ENCODE measurements at places on chromosomes 1 and 21.

- H3K36me3 ChIP-seq, result peaks cover 3% of the 10 kb centered on the region
- H3K27me3 ChIP-seq, result no peaks in the 10 kb centered on the region
- DNase-seq, result peak; percentile 75
- H3K4me1 ChIP-seq, result no peaks in the 10 kb centered on the region
Observed at GRCh38 chr1:151372058-151372934, at the start of gene SELENBP1. SELENBP1 (minus strand) TSS chr1:151372705; CDS start chr1:151372641, 64 bp downstream.

DNA sequence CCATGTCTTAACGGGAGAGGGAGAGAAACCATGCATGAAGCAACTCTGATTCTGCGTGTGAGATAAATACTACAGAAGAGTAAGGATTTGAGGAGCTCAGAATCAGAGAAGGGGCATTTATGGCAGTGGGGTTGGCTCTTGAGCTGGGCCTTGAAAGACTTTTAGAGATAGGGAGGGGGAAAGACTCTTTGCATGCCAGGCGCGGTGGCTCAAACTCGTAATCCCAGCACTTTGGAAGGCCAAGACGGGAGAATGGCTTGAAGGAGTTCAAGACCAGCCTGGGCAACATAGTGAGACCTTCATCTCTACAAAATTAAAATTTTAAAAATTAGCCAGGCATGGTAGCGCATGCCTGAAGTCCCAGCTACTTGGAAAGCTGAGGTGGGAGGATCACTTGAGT lies 672 bp downstream of the ARMH1 start:
- DNase-seq, result no peak
- H3K36me3 ChIP-seq, result peaks cover 2% of the 10 kb centered on the region
- no peaks in the 10 kb centered on the region for H3K27me3 ChIP-seq
- peak overlapping the region; percentile 83 for H3K4me3 ChIP-seq
- H3K27ac ChIP-seq, result no peak overlapping the region

DNA sequence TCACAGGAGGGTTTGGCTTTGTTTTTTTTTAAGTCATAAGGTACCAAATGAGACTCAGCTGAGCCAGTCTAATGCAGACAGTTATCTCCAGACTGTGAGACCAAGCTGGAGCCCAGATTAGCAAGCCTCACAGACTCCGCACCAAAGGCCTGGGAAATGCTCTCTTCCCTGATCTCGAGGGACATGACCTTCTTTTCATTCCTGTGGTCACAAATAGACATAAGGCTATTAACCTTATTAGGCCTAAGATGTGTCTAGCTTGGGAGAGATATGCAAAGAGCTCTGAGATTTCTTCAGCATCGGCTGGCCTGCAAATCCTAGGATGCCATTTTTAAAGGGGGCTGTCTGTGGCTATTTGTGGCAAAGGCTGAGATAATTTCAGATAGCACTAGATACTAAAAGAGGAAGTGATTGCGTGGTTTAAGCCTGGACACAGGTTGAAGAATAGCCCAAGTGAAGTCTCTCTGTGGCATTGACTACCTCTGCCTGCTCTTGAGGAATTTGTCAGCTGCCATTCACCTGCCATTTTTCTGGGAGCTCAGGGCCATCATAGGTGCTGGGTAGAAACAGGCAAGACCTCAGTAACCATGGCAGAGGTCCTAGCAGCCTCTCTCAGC lies 301.3 kb downstream of the SIPA1L2 start:
- no peak for DNase-seq
- peaks cover 22% of the 10 kb centered on the region for H3K36me3 ChIP-seq
- H3K4me1 ChIP-seq, result no peaks in the 10 kb centered on the region
- H3K27me3 ChIP-seq, result no peaks in the 10 kb centered on the region

DNA sequence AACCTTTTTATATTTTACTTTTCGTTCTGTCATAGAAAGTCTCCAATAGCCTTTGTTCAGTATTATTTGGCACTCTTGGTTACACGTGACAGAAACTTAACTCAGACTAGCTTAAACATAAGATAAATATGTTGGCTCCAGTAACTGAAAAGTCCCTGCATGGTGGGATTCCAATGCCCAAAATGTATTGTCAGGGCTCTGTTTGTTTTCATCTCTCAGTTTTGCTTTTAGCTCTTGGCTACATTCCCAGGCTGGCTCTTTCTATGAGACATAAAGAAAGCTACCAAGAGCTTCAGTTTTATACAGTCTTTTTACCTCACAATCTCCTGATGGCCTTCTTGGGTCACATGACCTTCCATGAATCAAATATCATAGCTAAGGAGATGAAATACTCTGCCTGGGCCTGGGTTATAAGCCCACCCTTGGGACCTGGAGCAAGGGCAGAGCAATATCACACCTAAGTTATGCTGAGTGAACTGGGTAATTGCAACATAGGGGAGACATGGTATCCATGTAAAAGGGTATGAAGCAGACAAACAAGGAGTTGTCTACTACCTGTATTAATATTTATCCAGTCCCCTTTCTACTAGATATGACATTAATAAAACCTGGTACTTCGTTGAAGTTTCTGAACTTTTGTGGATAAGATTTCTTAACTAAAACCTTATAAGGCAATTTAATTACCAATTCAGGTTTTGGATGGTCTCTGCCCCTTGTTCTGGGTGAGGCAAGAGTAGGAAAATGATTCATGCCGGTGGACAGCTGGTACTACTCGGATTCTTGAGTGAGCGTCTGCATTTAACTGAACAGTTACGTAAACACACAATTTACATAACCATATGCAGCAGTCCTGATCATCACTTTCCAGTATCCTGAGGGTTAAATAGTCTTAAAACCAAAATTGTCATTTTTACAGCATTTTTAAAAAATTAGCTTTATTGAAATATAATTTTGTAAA lies 442.3 kb downstream of the GPATCH2 start:
- peaks cover 6% of the 10 kb centered on the region for H3K36me3 ChIP-seq
- no peak for DNase-seq
- H3K27ac ChIP-seq, result no peak overlapping the region
- H3K27me3 ChIP-seq, result no peaks in the 10 kb centered on the region

GRCh38 chr1:232899839-232900238 lies 50.6 kb upstream of the NTPCR start:
- H3K27me3 ChIP-seq, result no peaks in the 10 kb centered on the region
- no peak for DNase-seq
- H3K4me1 ChIP-seq, result peaks cover 2% of the 10 kb centered on the region
- H3K27ac ChIP-seq, result no peak overlapping the region

- no peaks in the 10 kb centered on the region for H3K27me3 ChIP-seq
- H3K27ac ChIP-seq, result no peak overlapping the region
- peaks cover 6% of the 10 kb centered on the region for H3K36me3 ChIP-seq
- H3K4me3 ChIP-seq, result no peak overlapping the region
- no peaks in the 10 kb centered on the region for H3K4me1 ChIP-seq
Observed at GRCh38 chr1:243572940-243573339, 277.1 kb downstream of the AKT3 start.

DNA sequence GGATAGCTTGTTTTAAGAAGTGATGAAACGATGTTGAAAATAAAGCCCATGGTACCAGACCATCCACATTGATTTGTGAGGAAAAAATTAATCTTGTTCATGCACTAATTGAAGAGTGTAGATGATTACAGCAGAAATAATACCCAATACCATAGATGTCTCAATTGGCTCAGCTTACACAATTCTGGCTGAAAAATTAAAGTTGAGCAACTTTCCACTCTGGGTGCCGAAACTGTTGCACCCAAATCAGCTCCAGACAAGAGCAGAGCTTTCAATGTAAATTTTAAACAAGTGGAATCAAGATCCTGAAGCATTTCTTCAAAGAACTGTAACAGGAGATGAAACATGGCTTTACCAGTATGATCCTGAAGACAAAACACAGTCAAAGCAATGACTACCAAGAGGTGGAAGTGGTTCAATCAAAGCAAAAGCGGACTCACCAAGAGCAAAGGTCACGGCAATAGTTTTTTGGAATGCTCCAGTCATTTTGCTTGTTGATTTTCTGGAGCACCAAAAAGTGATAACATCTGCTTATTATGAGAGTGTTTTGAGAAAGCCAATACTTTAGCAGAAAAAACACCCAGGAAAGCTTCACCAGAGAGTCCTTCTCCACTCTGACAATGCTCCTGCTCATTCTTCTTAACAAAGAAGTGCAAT lies 16.1 kb upstream of the KCNA3 start:
- H3K4me3 ChIP-seq, result no peak overlapping the region
- H3K4me1 ChIP-seq, result no peaks in the 10 kb centered on the region
- no peaks in the 10 kb centered on the region for H3K27me3 ChIP-seq

DNA sequence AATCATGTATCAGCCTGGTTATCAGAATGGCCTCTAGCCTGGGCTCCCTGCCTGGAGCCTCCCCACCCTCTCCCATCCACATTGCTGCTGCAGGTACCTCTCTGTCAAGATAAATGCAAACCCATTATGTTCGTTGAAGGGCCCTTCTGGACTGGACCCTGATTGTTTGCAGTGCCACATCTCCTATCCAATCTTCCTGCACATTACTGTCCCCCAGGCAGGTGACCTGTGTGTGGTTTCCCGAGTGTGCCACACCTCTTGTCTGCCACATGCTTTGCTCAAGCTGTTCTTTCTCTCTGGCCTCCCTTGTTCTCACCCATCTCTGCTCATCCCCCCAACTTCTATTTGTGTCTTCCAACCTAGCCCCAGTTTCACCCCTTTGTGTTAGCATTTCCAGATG lies 32.4 kb downstream of the IER5 start:
- H3K27me3 ChIP-seq, result no peaks in the 10 kb centered on the region
- H3K4me3 ChIP-seq, result no peak overlapping the region
- H3K36me3 ChIP-seq, result no peaks in the 10 kb centered on the region
- H3K4me1 ChIP-seq, result no peaks in the 10 kb centered on the region

GRCh38 chr1:162548170-162548569 lies 13.4 kb upstream of the UAP1 start:
- no peaks in the 10 kb centered on the region for H3K4me1 ChIP-seq
- H3K36me3 ChIP-seq, result peaks cover 3% of the 10 kb centered on the region
- no peaks in the 10 kb centered on the region for H3K27me3 ChIP-seq
- DNase-seq, result no peak
- H3K27ac ChIP-seq, result no peak overlapping the region

DNA sequence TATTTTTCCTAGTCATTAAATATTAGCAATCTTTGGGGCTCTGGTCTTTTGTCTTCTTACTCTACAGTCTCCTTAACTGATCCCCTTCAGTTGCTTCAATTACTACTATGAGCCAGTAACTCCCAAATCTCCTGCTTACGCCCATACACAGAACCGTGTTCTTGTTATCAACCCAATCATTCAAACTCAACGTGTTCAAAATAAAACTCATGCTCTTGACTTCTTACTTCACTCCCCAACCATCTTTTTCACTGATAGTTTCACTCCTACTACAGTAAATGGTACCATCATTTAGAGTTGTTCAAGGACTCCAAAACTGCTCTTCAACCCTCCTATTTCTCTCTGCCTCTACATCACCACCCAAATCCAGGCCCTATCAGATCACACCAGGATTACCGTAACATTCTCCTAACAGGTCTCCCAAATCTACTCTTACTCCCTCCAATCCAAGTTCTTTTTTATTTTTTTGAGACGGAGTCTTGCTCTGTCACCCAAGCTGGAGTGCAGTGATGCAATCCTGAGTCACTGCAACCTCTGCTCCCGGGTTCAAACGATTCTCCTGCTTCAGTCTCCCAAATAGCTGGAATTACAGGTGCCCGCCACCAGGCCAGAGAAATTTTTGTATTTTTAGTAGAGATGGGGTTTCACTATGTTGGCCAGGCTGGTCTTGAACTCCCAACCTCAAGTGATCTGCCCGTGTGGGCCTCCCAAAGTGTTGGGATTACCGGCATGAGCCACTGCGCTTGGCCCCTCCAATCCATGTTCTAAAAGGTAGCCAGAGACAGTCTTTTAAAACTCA lies 3.0 kb downstream of the YARS1 start:
- H3K4me1 ChIP-seq, result peaks cover 2% of the 10 kb centered on the region
- H3K27ac ChIP-seq, result no peak overlapping the region
- H3K27me3 ChIP-seq, result no peaks in the 10 kb centered on the region
- H3K4me3 ChIP-seq, result peak overlapping the region; percentile 49
- DNase-seq, result no peak
- peaks cover 51% of the 10 kb centered on the region for H3K36me3 ChIP-seq

- H3K4me3 ChIP-seq, result no peak overlapping the region
- no peaks in the 10 kb centered on the region for H3K36me3 ChIP-seq
- peaks cover 2% of the 10 kb centered on the region for H3K4me1 ChIP-seq
- H3K27ac ChIP-seq, result no peak overlapping the region
- H3K27me3 ChIP-seq, result no peaks in the 10 kb centered on the region
Observed at GRCh38 chr1:68826836-68827235, 330.0 kb upstream of the DEPDC1 start.

GRCh38 chr1:168550971-168551370 lies 7.2 kb upstream of the XCL2 start:
- H3K4me3 ChIP-seq, result no peak overlapping the region
- no peak for DNase-seq
- H3K4me1 ChIP-seq, result no peaks in the 10 kb centered on the region
- H3K27me3 ChIP-seq, result no peaks in the 10 kb centered on the region

GRCh38 chr1:87108814-87109411 lies 194.5 kb downstream of the HS2ST1 start:
- no peaks in the 10 kb centered on the region for H3K27me3 ChIP-seq
- no peaks in the 10 kb centered on the region for H3K36me3 ChIP-seq
- DNase-seq, result no peak
- no peak overlapping the region for H3K27ac ChIP-seq

DNA sequence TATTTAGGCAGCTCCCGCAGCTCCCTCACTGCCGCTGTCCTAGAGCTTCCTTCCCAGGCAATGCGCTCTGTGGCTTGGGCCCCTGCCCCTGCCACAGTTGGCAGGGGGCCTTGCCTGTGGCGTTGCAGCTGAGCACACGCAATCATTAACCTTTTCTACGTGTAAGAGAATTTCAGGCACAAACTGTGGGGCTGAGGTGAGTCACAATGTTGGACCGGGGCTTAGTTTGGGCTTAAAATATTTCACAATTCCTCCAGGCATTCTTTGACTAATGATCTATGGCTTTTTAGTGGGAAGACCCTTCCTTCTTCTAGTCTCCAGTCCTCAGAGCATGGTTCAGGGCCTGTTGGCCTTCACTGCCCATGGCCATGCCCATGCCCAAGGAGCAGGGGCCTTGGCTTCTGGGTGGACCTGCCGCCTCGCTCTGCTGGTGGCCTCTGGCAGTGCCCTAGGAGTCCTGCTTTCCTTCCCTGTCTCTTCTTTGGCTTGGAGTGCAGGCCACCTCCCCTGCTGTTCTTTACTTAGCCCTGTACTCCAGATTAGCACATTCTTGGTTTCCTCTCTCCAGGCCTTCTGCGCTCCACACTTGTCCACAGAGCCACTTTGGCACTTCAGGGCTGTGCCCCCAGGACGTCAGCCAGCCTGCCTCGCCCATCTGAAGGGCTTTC lies 39.2 kb downstream of the MAPKAPK2 start:
- no peaks in the 10 kb centered on the region for H3K27me3 ChIP-seq
- no peak overlapping the region for H3K27ac ChIP-seq
- H3K4me3 ChIP-seq, result no peak overlapping the region
- peaks cover 2% of the 10 kb centered on the region for H3K4me1 ChIP-seq
- H3K36me3 ChIP-seq, result peaks cover 2% of the 10 kb centered on the region

GRCh38 chr1:24713176-24713575 lies 32.1 kb upstream of the CLIC4 start:
- no peak for DNase-seq
- no peaks in the 10 kb centered on the region for H3K27me3 ChIP-seq
- H3K4me3 ChIP-seq, result no peak overlapping the region
- H3K36me3 ChIP-seq, result no peaks in the 10 kb centered on the region

All from H9 (cell line).